ENCODE measurements at places on chromosomes 3 and 15. TPM values are rescaled to one million over a fixed set of nuclear protein-coding genes. Genes with fewer than 3 reads are reported as not detected.

- peak; percentile 74 for DNase-seq
These were observed 10.8 kb upstream of the VPS33B start for GRCh38 chr15:91032919-91033803.

DNA sequence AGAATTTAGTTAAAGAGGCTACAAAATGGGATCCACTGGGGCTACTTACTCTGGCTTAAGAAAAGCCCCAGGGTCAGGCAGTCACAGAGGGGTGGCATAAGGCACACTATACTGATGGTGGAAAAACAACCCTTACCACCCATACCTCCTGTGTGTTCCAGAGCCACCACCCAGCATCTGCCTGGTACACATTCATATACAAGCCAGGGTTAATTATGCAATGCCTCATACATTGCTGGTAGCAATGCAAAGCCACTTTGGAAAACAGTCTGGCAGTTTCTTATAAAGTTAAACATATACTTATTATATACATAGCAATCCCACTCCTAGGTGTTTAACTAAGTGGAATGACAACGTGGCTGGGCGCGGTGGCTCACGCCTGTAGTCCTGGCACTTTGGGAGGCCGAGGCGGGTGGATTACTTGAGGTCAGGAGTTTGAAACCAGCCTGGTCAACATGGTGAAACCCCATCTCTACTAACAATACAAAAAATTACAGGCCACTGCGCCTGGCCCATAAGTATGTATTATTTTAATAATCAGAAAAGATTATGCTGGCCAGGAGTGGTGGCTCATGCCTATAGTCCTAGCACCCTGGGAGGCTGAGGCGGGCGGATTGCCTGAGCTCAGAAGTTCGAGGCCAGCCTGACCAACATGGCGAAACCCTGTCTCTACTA is 15.2 kb upstream of the NCKIPSD start:
- no peak for DNase-seq

GRCh38 chr3:1551741-1552140 is 458.9 kb downstream of the CNTN6 start:
- no peak for DNase-seq

- DNase-seq, result no peak
These were observed 20.5 kb downstream of the IL1RAP start for GRCh38 chr3:190534386-190534785.

DNA sequence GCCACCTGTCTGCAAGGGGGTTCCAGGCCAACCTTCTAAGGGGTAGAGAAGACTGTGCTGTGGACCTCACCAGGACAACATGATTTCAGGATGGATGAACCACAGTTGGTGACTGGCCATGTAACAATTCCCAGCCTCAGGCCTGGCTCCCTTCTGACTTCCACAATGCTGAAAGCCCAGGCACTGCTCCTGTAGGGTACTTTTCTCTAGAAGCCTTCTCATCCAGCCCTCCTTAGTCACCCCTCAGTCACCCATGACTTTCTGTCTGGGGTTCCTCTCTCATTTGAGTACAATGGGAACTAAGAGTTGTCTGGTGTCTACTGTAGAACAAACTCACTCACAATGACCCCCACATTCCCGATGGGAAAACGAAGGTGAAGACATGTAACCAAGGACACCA is 8.6 kb downstream of the ALS2CL start:
- DNase-seq, result no peak

DNA sequence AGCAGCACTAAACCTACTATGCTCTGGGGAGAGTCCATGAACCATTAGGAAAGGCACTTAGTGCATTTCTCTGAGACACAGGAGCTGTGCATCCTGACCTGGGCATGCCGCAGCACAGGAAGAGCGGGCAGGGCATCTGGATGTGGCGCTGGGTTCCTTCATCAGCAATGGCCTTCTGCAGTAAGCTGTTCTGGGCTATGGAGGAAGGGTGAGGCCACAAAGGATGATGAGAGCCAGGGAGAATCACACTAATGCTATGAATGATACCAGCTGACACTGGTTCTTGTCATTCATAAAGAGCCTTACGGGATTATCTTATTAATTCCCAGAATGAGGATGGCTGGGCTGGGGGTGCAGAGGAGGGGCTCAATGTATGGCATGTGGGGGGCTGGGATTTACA is 12.7 kb upstream of the SCN10A start:
- no peak for DNase-seq

- no peak for DNase-seq
These were observed 25.2 kb downstream of the TRIM71 start for GRCh38 chr3:32842987-32843386.

DNA sequence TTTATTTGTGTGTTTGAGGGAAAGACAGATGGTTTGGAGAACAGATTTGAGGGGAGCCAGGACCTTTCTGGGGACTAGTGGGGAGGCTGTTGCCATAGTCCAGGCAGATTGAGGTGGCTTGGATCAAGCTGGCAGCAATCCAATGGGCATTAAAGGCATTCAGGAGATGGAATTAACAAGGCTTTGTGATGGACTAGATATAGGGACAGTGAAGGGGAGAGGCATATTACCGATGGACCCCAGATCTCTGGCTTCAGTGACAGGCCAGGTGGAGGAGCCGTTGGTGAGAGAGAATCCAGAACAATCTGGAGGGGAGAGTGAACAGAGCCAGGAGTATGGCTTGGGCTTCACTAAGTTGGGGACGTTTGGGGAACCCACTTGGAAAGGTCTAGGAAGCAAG is 124.8 kb downstream of the EEFSEC start:
- no peak for DNase-seq

GRCh38 chr3:146200461-146201220 is 39.7 kb upstream of the PLOD2 start:
- DNase-seq, result no peak

DNA sequence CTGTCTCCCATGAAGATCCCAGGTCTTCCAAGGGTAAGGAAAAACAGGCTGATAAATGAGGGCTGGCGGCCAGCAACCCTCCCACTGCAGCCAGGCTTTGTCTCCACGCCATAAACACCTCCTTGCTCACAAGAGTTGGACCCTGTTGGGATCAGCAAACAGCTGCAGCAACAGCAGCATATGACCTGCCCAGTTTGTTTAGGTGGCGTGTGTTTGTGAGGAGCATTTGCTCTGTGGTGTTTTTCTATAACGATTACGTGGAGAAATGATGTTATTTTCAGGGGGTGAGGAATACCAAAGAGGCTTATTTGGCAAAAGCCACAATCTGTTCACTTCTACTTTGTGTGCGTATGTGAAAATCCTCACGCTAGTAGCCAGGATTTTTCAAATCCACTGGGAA is 58.5 kb downstream of the RFTN1 start:
- DNase-seq, result no peak

- no peak for DNase-seq
These were observed 97.3 kb upstream of the C2CD4B start for GRCh38 chr15:62262305-62262941.

- DNase-seq, result no peak
These were observed 263.2 kb downstream of the NR2F2 start for GRCh38 chr15:96593735-96594134.

DNA sequence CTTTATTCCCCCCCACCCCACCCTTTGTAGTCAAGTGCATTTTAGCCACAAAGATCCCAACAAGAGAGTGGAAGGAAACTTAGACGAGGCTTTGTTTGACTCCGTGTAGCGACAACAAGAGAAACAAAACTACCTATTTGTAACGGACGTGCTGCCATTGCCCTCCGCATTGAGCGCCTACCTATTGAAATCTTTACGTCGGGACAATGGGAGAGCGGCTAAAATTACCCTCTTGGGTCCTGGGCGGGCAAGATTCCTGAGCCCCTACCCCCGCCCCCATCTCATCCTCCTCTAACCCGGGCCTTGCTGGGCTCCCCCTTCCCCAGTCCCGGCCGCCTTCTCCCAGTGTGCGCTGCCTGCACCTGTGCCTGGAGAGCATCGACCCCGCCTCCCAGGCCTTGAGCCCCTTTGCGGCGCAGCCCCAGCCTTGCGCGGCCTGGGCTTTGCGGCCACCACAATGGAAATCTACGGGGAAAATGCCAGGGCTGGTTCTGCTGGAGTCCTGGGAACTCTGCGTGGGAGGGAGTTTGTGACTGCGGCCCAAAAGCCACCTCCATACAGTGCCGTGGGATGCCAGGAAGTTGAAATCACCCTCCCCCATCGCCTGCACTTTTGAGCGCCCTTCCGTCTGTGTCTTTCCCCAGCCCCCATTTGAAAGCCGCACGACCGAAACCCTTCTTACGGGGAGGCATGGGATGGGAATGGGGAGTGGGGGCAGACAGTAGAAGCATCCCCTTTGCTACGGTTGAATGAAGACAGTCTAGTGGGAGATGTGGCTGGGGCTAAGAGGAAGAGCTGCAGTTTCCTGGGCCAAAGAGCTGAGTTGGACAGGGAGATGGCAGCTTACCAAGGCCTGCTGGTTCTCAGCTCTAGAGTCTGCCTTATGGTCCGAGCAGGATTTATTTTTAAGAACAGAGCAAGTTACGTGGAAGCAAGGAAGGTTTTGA is 1.1 kb upstream of the SOX2 start:
- DNase-seq, result no peak

GRCh38 chr3:141336672-141337522 is 31.4 kb upstream of the ZBTB38 start:
- DNase-seq, result no peak

DNA sequence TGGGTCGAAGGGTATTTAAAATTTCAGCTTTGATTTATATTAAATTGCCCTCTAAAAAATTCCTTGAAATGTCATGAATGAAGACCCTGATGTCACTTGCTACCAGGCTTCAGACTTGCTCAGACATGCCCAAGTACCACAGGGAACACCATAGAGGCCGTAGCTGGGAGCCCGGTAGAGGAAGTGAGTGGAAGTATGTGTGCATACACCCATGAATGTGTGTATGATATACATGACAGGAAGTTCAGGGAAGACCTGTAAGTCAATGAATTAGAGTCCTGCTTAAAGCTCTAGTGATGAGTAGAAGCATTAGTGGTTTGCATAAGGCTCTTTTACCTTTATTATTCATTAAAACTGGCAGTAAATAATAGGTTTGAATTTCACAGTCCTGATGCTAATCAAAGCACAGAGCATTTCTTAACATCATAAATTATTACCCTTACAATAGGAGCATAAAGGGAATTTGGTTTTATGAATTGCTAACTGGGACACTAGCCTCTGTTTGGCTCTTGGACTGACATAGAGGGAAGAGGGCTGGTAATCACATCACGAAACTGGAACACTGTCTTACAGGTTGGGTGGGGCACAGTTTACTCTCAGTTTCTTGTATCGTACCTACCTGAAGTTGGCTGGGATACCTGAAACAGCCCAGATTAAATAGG is 144.4 kb downstream of the CHST2 start:
- no peak for DNase-seq

- DNase-seq, result no peak
These were observed 407.1 kb downstream of the LSAMP start for GRCh38 chr3:116037954-116038911.

FAM174B gene
- total RNA-seq, result 13.0 TPM

DBR1 gene
- 7.1 TPM for total RNA-seq
